ENCODE measurements at places on chromosomes 13 and 19. TPM values are rescaled to one million over a fixed set of nuclear protein-coding genes. Genes with fewer than 3 reads are reported as not detected.

ZNF574 gene
- 12.1 TPM for polyA plus RNA-seq

DNA sequence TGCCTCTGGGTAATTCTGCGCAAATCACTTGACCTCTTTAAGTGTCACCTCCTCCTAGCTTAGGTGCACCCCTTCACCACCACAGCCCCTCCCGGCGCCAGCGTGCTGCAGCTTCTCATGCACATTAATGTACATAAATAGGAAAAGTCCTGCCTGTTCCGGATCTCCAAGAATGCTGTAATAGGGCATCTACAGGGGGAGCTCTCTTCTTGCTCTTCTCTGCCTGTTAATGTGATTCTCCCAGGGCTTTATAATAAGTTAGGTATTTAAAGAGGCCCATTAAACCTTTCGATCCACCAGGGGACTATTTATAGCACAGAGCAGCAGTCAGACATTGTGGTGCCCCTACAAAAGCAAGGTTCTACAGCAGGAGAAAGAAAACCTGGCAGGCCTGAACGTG is 35.3 kb downstream of the SOX1 start:
- no peak for DNase-seq

DNA sequence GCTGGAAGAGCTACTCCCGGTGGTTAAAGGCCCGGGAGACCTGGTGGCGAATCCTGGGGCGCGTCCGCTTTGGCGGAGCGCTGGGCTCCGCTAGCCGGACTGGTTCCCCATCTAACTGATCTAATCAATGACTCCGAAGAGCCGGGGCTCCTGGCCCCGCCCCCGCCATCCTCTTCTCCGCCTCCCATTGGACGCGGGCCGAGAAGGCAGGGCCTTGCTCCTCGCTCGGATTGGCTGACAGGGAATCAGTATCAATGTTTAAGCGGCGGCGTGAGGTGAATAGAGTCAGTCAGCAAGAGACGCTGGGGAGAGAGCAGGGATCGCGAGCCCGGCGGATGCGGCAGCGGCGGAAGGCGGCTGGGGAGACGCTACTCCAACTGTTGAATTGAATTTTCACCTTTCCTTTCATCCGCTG is 1.7 kb upstream of the PCDH17 start:
- peak; percentile 72 for DNase-seq

GRCh38 chr13:23729531-23729930 is 159.3 kb downstream of the TNFRSF19 start:
- no peak for DNase-seq

GRCh38 chr13:35871561-35871960 is 259.6 kb downstream of the DCLK1 start:
- DNase-seq: no peak

- DNase-seq: no peak
Observed at GRCh38 chr13:76725211-76725610, 161.0 kb downstream of the KCTD12 start.

Data from right renal cortex interstitium (tissue), 3 donors.